ENCODE measurements at places on chromosomes 7 and 10.

DNA sequence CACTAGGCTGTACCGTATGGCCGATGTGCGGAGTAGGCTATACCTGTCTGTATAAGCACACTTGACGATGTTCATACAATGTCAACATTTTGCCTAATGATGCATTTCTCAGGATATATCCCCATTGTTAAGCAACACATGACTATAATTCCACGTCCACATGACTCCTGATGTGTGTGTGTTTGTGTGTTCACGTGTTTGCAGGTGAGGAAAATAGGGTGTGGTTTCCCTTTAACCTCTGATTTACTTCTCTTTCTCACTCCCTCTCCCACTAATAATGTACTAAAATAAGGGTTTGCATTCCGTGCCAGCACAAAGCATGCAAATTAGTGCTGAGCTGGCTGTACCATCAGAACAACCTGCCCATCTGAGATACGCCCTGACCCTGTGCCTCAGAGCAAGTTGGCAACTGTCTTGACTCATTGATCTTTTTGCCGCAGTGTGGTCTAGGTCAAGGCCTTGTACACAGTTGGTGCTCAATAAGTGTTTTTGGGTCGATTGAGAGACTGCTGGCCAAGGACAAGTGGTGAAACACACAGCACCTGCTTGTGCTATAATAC lies 64.6 kb upstream of the DOCK1 start:
- DNase-seq, result no peak

DNA sequence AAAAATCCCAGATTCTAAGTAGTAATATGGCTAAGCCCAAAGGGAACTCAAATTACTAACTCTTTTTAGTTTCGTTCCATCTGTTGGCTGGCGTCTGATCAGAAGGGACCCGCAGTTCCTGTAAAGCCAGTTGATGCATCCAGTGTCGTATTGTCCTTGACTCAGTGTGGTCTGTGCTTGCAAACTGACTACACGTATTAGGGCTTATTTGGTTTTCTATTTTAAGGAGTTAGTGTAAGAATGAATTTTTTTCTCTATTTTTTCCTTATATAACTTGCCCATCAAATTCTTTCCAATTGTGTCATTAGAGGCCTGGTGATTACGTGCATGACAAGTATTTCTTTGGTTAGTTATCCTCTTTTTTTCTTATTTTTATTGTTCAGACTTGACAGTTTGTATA lies 9.7 kb downstream of the ABCA13 start:
- DNase-seq, result no peak

- DNase-seq, result no peak
Measured at GRCh38 chr7:101558742-101559325, 70.3 kb downstream of the MYL10 start.

GRCh38 chr7:74499835-74500388 lies 46.2 kb downstream of the GTF2IRD1 start:
- no peak for DNase-seq

DNA sequence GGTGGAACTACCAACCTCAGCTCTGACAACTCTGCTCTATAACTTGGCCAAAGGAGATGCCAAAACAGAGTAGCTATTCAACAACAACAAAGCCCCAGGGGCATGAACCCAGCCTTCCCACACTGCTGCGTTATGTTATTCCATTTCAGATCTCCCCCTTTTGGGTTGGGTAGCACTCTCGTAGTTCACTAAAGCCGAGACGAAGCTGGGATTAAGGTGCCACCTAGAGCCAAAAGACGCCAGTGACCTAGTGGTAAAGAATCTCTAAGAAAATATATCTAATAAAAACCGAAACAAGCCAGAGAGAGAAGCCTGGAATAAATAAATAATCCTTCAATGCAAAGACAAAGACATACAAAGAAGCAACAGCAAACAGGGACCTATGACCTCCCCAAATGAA lies 217.3 kb downstream of the HERPUD2 start:
- DNase-seq, result no peak

GRCh38 chr10:132117636-132118190 lies 52.0 kb downstream of the JAKMIP3 start:
- DNase-seq, result no peak

GRCh38 chr7:4712281-4713182 lies 30.4 kb downstream of the FOXK1 start:
- no peak for DNase-seq

DNA sequence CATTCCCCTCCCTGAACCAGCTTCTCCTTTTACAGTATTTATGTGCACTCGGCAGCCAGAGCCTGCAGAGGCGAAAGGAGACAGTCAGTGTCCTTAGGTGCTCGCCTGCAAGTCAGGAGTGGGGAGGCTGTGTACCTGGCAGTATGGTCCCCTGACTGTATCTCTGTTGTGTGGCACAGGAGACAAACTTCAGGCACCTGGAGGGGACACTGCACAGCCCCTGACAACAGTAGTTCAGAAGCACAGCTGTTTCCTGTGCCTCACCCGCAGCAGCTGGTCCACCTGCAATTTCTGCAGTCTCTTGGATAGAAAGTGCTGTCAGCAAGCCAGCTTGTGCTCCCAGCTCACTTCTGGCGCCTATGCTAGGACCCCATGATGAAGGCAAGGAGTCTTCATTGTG lies 73.4 kb upstream of the LAMB4 start:
- peak; percentile 22 for DNase-seq

DNA sequence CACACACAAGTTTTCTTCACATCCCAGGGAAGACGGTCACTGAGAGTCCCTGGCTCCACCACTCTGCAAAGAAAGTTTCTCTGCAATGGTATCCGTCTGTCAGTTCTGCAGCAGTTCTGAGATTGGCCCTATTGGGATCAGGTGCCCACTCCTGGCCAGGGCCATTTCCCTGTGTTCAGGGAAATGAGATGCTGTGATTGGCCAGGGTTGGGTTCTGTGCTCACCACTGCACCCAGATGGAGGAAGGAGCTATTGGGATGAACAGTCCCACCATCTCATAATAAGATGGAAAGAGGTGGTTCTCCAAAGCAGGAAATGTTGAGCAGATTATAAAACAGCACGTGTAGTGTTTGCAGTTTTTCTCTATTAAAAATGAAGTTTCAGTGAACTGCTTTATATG lies 13.3 kb upstream of the PIP4K2A start:
- DNase-seq, result no peak

- DNase-seq, result no peak
Measured at GRCh38 chr10:43754569-43755260, 106.0 kb upstream of the ZNF32 start.
